ENCODE measurements at places on chromosomes 6 and 20.

DNA sequence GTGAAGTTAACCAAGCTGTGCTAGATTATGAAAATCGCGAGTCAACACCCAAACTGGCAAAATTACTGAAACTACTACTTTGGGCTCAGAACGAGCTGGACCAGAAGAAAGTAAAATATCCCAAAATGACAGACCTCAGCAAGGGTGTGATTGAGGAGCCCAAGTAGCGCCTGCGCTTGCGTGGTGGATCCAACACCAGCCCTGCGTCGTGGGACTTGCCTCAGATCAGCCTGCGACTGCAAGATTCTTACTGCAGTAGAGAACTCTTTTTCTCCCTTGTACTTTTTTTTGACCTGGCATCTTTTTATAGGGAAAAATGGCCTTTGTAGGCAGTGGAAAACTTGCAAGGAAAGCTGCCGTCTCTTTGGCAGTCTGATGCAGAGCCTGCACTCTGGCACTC, 6.8 kb downstream of the GID8 start:
- DNase-seq: no peak

DNA sequence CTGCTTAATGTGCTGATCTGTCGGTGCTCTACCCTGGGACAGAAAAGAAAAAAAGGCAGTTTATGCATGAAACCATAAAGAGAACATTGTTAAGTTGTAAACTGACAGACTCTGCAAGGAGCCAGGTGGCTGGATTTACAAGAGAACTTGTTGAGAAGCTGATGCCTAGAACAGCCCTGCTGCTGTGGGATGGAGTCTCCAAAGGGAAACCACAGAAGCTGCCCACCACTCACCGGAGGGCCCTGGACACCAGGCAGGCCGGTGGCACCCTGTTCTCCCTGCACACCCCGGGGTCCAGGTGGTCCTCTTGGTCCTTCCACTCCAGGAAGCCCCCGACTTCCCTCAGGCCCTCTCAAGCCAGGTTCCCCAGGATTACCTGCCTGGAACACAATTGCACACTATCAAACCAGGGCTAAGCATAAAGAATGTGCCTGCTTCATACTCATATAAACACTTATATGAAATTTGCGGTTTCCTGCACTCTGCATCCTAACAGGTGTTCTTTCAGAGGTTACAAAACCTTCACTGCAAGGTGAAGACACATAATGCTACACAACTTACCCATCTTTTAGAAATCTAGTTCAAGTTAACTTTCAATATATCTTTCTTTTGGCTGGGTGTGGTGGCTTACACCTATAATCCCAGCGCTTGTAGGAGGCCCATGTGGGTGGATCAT, 68.2 kb downstream of the COL9A1 start:
- no peak for DNase-seq

DNA sequence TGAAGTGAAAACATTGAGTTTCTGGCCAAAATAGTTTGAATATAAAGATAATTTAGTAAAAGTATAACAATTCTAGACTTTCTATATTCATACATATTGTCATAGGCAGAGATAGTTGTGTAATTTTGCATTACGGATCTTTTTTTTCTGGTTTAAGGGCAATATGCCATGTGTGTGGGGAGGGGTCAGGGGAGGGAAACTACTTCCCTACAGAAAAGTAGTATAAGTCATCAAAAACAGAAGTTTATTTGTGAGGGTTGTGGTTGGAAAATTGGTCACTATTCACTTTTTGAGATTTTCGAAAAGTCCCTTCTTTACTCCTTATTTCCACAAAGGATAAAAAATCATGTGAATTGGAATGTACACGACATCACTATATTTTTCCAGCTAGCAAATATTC, 288.2 kb upstream of the PREP start:
- no peak for DNase-seq

DNA sequence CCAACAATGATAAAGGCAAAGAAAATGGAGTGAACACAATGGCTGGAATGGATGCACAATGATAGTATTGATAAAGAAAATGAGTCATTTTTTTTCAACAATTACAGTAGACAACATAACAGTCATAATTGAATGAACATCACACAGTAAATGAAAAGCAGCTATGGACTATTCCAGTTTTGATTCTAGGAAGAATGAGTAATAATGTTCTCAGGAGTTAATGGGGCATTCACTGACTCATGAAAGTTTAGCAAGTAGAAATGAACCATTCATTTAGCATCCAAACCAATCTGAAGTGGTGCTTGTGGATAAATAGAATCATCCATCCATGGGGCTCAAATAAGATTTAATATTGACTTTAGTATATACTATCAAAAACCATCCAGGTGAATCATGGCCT, 1029.5 kb upstream of the GJE1 start:
- DNase-seq: no peak

GRCh38 chr6:37792457-37793033, 27.0 kb upstream of the ZFAND3 start:
- no peak for DNase-seq

DNA sequence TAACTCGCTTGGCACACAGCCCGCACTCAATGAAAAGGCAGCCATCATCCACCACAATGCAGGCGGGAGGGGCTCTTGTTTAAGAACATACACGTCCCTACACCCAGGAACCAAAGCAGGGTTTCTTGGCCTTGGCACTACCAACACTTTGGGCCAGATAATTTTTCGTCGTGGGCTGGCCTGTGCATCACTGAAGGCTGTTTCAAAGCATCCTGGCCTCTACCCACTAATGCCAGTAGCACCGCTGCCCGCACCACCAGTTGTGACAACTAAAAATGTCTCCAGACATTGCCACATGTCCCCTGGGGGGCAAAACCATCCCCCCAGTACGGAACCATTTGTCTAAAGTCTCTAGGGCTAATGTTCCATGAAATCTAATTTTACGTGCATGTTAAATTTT, 13.0 kb downstream of the UQCC2 start:
- DNase-seq: no peak

GRCh38 chr6:170532867-170533488, 20.1 kb downstream of the PSMB1 start:
- DNase-seq: no peak

DNA sequence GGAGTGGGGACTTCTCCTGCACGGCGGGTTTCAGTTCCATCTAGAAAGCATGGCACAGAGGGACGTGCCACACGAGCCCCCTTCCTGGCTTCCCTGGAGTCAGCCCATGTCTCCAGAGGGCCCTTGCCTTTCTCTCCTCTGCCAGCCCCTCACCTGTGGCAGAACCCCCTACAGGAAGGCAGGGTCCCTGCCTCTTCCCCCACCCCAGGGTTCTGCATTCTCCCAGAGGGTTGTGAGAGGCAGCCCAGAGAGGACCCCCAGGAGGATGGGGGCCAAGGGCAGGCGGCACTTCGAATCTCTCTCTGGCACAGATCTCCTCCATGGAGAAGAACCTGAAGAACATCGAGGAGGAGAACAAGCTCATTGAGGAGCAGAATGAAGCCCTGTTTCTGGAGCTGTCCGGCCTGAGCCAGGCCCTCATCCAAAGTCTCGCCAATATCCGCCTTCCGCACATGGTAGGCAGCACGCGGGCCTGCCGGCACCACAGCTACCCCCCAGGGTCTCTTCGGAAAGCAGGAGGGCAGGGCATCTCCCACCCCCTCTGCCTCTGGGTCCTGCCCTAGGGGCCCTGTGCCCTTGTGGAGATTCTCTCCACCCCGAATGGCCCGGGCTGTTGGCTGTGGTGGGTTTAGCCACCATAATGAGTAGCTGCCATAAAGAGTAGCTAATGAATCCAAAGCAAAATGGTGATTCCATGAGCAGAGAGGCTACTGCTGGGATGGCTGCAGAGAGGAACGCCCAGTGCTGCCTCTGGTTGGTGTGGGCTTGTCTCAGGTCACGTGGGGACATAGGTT, 15.9 kb upstream of the PCMTD2 start:
- no peak for DNase-seq

GRCh38 chr6:34644716-34645115, 51.9 kb downstream of the ILRUN start:
- no peak for DNase-seq

- DNase-seq: no peak
These were observed 52.2 kb downstream of the KDM1B start for GRCh38 chr6:18207438-18207837.

DNA sequence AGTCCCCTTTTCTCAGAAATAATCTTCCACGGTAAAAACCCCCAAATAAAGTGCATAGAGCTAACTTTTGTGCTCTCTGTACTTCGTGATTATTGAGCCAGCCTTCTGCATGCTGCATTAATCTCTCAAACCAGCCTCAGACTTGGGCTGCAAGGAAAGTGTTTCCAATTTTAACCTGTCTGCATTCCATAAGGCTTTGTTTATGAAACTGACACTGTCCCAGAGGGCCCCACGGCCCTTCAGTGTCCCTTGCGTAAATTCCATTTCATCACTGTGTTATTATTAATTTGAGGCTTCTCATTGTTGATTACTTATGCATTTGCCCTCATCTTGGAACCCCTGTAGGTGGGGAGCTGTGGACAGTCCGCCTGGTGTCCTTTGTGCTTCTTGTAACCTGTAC, 15.6 kb upstream of the SNRPB2 start:
- no peak for DNase-seq
